ENCODE measurements at places on chromosomes 4 and X. TPM values are rescaled to one million over a fixed set of nuclear protein-coding genes. Genes with fewer than 3 reads are reported as not detected.

Gene CENPVL1
- polyA plus RNA-seq = 2.9 TPM

GRCh38 chr4:174764105-174764729 lies 64.8 kb downstream of the GLRA3 start:
- no peaks in the 10 kb centered on the region for H3K4me1 ChIP-seq
- H3K27ac ChIP-seq = no peak overlapping the region
- DNase-seq = peak; percentile 78
- no peaks in the 10 kb centered on the region for H3K36me3 ChIP-seq

DNA sequence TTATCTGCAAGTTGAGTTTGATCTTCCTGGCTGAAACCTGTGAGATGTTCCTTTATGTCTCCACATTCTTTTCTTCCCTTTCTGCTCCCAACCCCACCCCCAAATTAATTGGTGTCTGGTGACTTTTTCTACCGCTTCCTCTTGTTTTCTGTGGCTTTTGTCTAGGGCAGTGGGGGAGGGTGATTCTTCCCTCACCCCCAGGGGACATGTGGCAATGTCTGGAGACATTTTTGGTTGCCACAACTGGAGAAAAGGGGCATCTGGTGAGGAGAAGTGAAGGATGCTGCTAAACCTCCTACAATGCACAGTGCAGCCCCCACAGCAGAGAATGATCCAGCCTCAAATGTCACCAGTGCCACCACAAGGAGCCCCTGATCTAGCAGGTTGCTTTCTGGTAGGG lies 152.9 kb downstream of the NHS start:
- H3K36me3 ChIP-seq = no peaks in the 10 kb centered on the region
- no peak for DNase-seq
- H3K27me3 ChIP-seq = no peaks in the 10 kb centered on the region

DNA sequence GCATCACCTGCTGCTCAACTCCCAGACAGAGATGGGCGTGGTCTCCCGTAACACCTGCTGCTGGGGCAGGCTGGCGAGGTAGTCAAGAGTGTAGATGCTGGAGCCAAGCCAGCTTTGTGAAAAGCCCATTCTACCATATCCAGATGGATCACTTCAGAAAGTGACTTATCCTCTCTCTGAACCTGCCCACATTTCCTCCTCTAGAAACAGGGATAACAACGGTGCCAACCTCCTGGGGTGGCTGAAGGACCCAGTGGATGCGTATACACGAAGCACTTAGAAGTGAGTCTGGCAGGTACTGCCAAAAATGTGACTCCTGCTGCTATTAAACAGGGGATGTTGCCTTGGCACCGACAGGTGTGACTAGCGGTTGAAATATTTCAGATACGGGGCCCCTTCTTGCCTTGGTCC lies 95.8 kb downstream of the SORBS2 start:
- H3K4me1 ChIP-seq = no peaks in the 10 kb centered on the region
- no peak for DNase-seq
- H3K27ac ChIP-seq = no peak overlapping the region
- H3K27me3 ChIP-seq = no peaks in the 10 kb centered on the region
